ENCODE measurements at places on chromosomes 5 and 9. TPM values are rescaled to one million over a fixed set of nuclear protein-coding genes. Genes with fewer than 3 reads are reported as not detected.

The POLR3G gene
- 1.5 TPM for total RNA-seq

The CDH18 gene
- total RNA-seq = not detected

DNA sequence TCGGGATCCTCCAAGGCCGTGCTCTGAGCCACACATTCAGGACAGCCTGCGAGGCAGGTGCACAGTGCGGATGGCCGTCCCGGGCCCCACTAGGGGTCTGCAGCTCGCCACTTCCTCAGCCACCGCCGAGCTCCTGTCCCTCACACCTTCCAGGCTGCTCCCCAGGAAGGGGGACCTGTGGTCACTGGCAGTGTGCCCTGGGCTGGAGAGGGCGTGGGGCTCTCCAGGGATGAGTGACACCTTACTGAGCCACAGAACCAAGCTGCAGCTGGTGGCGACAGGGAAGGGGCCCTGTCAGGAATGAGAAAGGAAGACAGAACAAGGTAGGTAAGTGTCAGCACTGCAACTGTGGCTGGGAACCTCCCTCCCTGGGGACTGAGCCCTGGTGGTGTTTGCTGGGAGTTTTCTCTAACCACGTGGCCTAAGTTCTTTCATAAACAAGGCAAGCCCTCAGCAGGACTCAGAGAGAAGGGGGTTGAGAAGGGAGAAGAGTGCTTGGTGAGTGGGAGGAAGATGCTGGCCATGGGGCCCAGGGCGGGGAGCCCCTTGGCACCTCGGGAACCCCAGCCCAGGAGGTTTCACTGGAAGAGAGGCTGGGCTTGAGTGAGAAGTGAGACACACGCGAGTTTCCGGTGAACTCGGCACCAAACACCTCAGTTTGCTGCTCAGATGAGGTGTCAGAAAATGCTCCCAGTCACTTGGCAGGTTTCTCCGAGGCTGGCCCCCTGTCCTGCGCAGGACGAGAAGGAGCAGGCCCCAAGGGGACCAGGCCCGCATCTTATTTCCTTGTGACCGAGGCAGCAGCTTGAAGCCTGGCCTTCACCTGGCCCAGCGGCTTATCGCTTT, 5.2 kb downstream of the IL13 start:
- DNase-seq = no peak

DNA sequence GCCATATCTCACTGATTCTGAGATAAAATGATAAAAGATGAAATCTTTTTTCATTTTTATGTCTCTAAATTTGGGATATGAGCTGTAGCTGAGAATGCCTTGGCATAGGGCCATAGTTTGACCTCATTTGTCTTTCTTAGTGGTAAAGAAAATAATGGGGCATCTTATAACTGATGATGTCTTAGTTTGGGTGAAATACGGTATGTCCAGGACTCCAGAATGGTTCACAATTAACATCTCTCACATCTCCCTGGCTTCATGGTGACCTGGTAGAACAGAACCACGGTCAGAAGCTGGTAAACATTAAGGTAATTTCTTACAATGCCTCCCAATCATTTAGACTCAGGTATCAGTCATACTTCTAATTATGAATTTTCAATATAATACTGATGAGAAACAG, 250.8 kb downstream of the MAT2B start:
- no peak for DNase-seq

DNA sequence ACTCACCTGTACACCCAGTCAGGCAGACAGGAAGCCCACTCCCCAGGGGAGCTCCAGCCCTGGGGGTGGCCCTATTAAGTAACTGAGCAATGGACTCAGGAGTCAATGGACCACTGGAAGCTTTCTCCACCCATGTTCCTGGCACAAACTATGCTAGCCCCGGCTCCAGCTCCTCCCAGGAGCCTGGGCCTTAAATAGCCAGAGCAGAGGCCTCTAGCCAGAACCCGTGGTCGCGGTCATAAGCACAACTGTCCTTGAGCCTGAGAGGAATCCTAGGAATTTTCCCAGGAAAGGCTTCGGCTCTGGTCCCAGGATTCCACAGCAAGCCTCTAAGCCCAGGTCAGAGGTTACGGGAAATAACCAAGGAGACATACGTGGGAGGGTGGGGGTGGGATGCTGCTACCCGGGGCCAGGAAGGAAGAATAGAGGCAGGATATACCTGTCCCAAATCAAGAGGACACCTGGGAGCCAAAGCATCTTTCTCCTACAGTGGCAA, 5.5 kb downstream of the SEPTIN8 start:
- DNase-seq = no peak

GRCh38 chr5:54659700-54660131, 142.2 kb downstream of the SNX18 start:
- no peak for DNase-seq

GRCh38 chr5:56077796-56078233, 83.1 kb upstream of the IL6ST start:
- DNase-seq = no peak

GRCh38 chr5:7828269-7828668, 22.7 kb downstream of the CFAP90 start:
- no peak for DNase-seq

DNA sequence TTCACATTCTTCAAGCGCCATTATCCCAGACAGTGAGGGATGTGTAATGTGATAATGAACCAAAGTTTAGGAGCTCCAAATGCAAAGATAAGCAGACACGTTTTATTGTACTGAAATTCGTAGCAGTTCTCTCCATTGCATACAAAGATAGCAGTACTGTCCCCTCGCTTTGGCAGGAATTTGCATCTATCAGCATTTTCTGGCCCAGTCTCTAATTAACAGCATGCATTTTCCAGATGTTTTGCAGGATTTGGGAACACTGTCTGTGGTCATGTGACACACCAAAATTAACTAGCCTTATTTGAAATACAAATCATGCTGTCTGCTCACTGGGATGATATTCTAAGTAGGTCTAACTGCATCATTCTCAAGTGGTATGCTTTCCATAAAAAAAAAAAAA, 235.9 kb upstream of the TRPM3 start:
- no peak for DNase-seq
